ENCODE measurements at places on chromosomes 6 and 20. TPM values are rescaled to one million over a fixed set of nuclear protein-coding genes. Genes with fewer than 3 reads are reported as not detected.

DNA sequence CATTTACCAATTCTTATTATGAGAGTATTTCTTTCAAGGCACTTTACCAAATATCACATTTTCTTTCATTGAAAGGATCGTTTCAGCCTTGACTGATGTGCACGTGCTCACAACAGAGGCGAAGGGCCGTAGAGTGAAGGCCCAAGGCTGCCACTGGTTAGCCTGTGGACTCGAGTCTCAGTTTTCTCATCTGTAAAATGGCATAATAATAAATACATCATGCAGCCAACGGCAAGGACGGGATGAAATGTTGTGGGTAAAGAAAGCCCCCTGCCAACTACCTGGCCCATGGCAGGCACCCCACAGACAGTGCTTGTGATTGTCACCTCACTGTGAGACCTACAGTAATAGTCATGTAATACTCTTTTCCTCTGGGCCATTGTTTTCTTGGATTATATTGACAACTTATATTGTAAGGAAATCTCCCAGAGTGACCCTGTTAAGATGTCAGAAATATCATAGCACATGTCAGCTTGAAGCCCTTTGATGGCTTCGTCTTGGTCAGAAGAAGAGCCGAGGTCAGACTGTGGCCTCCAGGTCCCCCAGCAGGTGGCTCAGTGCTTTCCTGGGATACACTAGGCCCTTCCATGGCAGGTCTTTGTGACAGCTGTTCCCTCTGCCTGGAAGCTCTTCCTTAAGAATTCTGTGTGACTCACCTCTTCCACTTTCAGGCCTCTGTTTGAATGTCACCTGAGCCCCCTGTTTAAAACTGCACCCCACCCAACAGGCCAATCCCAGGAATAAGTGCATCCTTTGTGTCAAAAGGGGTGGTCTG is 36.3 kb downstream of the FAM50B start:
- peak; percentile 38 for DNase-seq
- no peak overlapping the region for H3K4me3 ChIP-seq
- peaks cover 17% of the 10 kb centered on the region for H3K4me1 ChIP-seq
- H3K36me3 ChIP-seq, result no peaks in the 10 kb centered on the region

DNA sequence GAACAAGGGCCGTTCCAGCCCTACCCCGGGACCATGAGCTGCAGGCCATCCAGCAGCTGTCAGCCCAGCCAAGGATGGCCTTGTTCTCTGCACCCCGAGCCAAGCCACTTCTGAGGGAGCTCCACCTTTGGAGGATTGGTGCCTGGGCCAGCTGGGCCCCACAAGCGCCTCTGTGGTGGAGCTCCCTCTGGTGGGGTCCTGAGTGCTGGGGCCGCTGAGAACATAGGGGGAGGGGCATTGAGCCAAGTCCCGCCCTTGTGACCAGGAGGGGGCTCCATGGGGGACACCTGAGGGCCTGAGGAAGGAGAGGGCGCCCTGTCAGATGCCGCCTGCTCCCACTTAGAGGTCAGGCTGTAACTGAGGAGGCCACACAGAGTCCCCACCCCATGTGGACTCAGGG is 43.2 kb downstream of the YTHDF1 start:
- DNase-seq, result no peak
- H3K36me3 ChIP-seq, result no peaks in the 10 kb centered on the region
- no peaks in the 10 kb centered on the region for H3K4me1 ChIP-seq
- no peak overlapping the region for H3K27ac ChIP-seq

Gene SYTL3
- total RNA-seq, result 17.5 TPM

- no peak overlapping the region for H3K4me3 ChIP-seq
- no peaks in the 10 kb centered on the region for H3K4me1 ChIP-seq
- no peak overlapping the region for H3K27ac ChIP-seq
- no peak for DNase-seq
- no peaks in the 10 kb centered on the region for H3K36me3 ChIP-seq
These were observed 11.7 kb downstream of the RSPO4 start for GRCh38 chr20:990293-990959.

- no peak overlapping the region for H3K27ac ChIP-seq
- H3K4me3 ChIP-seq, result no peak overlapping the region
These were observed 98.4 kb downstream of the TAF4 start for GRCh38 chr20:61967300-61967699.

Gene CDSN
- not detected for total RNA-seq

- no peaks in the 10 kb centered on the region for H3K27me3 ChIP-seq
- peak overlapping the region; percentile 97 for H3K27ac ChIP-seq
- H3K36me3 ChIP-seq, result no peaks in the 10 kb centered on the region
- H3K4me1 ChIP-seq, result peaks cover 23% of the 10 kb centered on the region
- H3K4me3 ChIP-seq, result no peak overlapping the region
These were observed 119.5 kb upstream of the SGK1 start for GRCh38 chr6:134437376-134437775.

Gene LAMA2
- total RNA-seq, result 3.3 TPM

- H3K4me1 ChIP-seq, result peaks cover 10% of the 10 kb centered on the region
- H3K36me3 ChIP-seq, result no peaks in the 10 kb centered on the region
- no peaks in the 10 kb centered on the region for H3K27me3 ChIP-seq
- no peak overlapping the region for H3K27ac ChIP-seq
- H3K4me3 ChIP-seq, result no peak overlapping the region
These were observed 115.9 kb downstream of the LY86 start for GRCh38 chr6:6704103-6705060.

Gene SEL1L2
- not detected for total RNA-seq

Gene OR12D3
- total RNA-seq, result not detected

Gene HLA-DQB2
- total RNA-seq, result not detected

- H3K4me1 ChIP-seq, result no peaks in the 10 kb centered on the region
- H3K27me3 ChIP-seq, result no peaks in the 10 kb centered on the region
- no peak overlapping the region for H3K4me3 ChIP-seq
- no peaks in the 10 kb centered on the region for H3K36me3 ChIP-seq
- H3K27ac ChIP-seq, result no peak overlapping the region
- no peak for DNase-seq
These were observed 779.9 kb upstream of the MAP3K7 start for GRCh38 chr6:91366781-91367180.

GRCh38 chr6:151512481-151512880 is 18.7 kb downstream of the CCDC170 start:
- no peak overlapping the region for H3K4me3 ChIP-seq
- no peaks in the 10 kb centered on the region for H3K4me1 ChIP-seq
- H3K36me3 ChIP-seq, result no peaks in the 10 kb centered on the region
- DNase-seq, result no peak

Gene OPN5
- total RNA-seq, result not detected

DNA sequence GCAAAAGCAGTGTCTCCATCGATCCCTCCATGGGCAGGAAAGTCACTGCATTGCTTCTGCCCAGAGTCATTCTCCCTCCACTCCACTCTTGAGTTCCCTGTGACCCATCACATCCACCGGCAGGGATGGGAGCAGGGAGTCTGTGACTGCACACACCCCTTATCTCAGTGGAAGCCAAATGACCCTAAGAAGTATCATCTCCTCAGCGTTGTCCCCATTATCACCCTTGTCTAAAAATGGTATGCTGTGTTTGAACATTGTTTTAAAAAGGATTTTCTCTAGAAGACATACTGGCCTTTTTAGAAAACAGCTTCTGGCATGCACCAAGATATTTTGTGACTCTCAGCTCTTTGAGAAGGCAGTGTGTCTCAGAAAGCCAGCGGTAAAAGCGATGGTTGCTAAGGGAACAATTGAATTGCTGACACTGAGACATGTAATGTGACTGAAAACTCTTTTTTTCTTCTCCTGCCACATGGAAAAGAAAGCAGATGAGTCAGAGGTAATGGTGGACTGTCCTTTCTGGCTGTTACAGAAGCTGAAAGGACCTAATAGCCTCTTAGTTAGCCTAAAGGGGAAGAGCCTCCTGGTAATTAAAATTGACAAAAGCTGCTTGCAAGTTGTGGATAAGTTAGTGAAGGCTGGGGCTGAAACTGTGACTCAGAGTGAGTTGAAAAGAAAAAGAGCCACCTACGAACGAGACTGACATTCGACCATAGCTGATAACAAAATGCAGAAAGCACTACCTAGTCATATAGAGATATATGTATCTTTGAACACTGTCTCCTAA is 120.5 kb downstream of the MAP3K7 start:
- no peak for DNase-seq
- H3K4me1 ChIP-seq, result peaks cover 7% of the 10 kb centered on the region
- H3K27ac ChIP-seq, result no peak overlapping the region
- H3K4me3 ChIP-seq, result no peak overlapping the region
- no peaks in the 10 kb centered on the region for H3K36me3 ChIP-seq
- H3K27me3 ChIP-seq, result no peaks in the 10 kb centered on the region

DNA sequence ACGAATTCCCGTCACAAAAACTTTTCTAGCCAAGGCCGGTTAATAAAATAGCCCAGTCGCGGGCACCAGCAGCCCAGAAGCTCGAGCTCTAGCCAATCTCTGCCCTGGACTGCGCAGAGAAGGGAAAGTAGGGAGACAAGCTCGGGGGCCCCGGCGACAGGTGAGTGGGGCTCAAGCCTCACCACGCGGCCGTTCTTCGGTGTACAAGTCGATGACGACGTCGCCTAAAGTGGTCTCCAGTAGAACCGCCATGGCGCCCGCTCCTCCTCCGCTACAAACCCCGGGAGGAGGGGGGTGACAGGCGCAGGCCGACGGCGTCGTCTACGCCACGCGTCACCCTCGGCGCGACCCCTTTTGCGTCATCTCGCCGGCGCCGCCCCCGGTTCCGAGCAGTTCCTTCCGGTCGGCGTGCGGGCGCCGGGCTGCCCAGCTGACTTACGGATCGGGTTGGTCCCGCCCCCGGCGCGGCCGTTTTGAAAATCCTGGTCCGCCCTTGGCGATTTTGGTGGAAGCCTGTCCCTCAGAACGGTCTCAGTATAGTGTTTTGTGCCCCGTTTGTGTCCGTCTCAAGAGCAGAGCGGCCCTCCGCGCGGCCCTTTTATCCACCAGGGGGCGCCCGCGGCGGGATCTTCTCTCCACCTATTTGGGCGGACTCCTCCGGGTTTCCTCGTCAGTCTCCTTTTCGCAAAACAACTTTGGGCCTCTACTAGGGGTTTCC is at the start of gene PPIL4:
Gene PPIL4 (minus strand): TSS at position 290 of the 718 bp plus-strand sequence. CDS start 38 bp downstream, at position 252.
- peaks cover 11% of the 10 kb centered on the region for H3K4me1 ChIP-seq
- H3K36me3 ChIP-seq, result peaks cover 6% of the 10 kb centered on the region
- no peaks in the 10 kb centered on the region for H3K27me3 ChIP-seq
- H3K4me3 ChIP-seq, result peak within 1 kb of the TSS; percentile 76

DNA sequence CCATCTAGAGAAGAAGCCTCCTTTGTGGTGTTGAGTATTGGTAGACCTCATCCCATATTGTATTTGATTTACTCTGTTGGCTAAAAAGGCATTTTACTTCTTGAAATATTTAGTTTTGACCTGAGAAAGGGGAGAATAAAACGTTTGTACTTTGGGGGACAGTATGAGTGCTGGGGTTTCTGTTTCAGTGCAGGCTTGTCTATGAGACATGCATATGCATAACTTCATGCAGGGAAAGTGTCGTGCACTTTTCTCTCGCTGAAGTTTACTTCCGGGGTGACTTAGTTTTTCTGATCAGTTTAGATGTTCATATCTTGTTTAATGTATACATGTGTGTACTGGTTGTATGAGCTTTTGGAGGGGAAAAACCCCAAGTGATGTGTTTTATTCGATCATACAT is 59.5 kb downstream of the UTRN start:
- peaks cover 34% of the 10 kb centered on the region for H3K4me1 ChIP-seq
- DNase-seq, result no peak
- no peak overlapping the region for H3K4me3 ChIP-seq

Gene SNAP25
- total RNA-seq, result 3.9 TPM

DNA sequence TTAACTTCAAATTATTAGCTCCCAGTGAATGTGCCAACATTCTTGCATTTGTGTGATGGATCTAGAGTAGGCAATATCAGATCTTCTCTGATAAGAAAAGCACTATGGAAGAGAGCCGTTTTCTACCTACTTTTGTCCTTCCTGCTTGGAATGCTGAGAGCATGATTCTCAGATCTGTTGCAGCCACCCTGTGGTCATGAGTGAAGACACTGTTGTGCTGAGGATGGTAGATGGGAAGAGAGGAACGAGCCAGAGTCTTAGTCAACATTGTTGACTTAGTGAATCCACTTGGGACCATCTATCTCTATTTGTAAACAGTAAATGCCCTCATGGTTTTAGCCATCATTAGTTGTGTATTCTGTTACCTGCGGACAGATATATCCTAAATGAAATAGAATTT is 202.6 kb downstream of the CD109 start:
- no peaks in the 10 kb centered on the region for H3K4me1 ChIP-seq
- no peaks in the 10 kb centered on the region for H3K27me3 ChIP-seq
- no peak overlapping the region for H3K4me3 ChIP-seq
- no peaks in the 10 kb centered on the region for H3K36me3 ChIP-seq
- H3K27ac ChIP-seq, result no peak overlapping the region
- no peak for DNase-seq

Gene VSTM2L
- total RNA-seq, result 14.1 TPM

Gene GPSM3
- total RNA-seq, result 16.2 TPM

Gene FHL5
- total RNA-seq, result not detected

DNA sequence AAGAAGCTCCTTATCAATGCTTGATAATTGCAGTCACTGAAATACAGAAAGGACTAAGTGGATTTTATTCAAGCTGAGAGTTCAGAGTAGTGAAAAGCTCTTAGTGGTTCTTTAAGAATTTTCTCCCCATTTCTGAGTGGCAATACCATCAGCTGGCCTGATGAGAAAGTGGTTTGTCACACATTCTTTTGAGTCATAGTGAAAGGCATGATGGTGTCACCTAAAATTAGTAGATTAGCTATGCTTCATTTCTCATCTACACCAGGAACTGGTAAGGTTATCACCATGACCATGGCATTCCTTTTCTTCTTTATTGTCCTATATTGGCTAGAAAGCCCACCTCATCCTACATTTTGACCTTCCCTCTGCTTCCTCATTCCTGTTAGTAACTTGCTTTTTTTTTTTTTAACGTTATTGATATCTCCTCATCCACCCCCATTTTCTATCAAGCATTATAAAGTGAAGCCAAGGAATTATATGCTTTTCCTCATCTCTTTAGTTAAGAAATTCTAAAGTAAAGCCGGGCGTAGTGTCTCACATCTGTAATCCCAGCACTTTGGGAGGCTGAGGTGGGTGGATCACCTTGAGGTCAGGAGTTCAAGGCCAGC is 67.4 kb upstream of the LOC128125822 start:
- no peaks in the 10 kb centered on the region for H3K4me1 ChIP-seq
- DNase-seq, result no peak
- H3K36me3 ChIP-seq, result no peaks in the 10 kb centered on the region
- H3K27me3 ChIP-seq, result no peaks in the 10 kb centered on the region
- no peak overlapping the region for H3K27ac ChIP-seq

Gene KCNK16
- not detected for total RNA-seq

- peaks cover 57% of the 10 kb centered on the region for H3K4me1 ChIP-seq
- H3K27me3 ChIP-seq, result no peaks in the 10 kb centered on the region
- H3K27ac ChIP-seq, result no peak overlapping the region
- H3K4me3 ChIP-seq, result no peak overlapping the region
- no peak for DNase-seq
These were observed 97.8 kb downstream of the GMPR start for GRCh38 chr6:16336056-16336818.

GRCh38 chr6:113052506-113052905 is 705.4 kb downstream of the RFPL4B start:
- no peak overlapping the region for H3K4me3 ChIP-seq
- DNase-seq, result no peak

GRCh38 chr6:35055891-35056290 is 85.2 kb downstream of the TCP11 start:
- DNase-seq, result no peak
- H3K4me3 ChIP-seq, result no peak overlapping the region
- H3K27me3 ChIP-seq, result no peaks in the 10 kb centered on the region
- peaks cover 7% of the 10 kb centered on the region for H3K4me1 ChIP-seq

- peaks cover 6% of the 10 kb centered on the region for H3K4me1 ChIP-seq
- H3K36me3 ChIP-seq, result 0 out of 2 replicates have a peak, but pooled peaks cover 4% of the 10 kb centered on the region
- no peaks in the 10 kb centered on the region for H3K27me3 ChIP-seq
- no peak overlapping the region for H3K4me3 ChIP-seq
- H3K27ac ChIP-seq, result no peak overlapping the region
These were observed 766 bp upstream of the TBC1D22B start for GRCh38 chr6:37256692-37257319.

Gene SCP2D1
- not detected for total RNA-seq

Measured in SJSA1 (cell line).